ENCODE measurements at places on chromosomes 11 and 22.

- DNase-seq, result no peak
Observed at GRCh38 chr22:39616051-39616450, 45.5 kb downstream of the CACNA1I start.

GRCh38 chr22:36833073-36833472 is 16.2 kb upstream of the PVALB start:
- no peak for DNase-seq

DNA sequence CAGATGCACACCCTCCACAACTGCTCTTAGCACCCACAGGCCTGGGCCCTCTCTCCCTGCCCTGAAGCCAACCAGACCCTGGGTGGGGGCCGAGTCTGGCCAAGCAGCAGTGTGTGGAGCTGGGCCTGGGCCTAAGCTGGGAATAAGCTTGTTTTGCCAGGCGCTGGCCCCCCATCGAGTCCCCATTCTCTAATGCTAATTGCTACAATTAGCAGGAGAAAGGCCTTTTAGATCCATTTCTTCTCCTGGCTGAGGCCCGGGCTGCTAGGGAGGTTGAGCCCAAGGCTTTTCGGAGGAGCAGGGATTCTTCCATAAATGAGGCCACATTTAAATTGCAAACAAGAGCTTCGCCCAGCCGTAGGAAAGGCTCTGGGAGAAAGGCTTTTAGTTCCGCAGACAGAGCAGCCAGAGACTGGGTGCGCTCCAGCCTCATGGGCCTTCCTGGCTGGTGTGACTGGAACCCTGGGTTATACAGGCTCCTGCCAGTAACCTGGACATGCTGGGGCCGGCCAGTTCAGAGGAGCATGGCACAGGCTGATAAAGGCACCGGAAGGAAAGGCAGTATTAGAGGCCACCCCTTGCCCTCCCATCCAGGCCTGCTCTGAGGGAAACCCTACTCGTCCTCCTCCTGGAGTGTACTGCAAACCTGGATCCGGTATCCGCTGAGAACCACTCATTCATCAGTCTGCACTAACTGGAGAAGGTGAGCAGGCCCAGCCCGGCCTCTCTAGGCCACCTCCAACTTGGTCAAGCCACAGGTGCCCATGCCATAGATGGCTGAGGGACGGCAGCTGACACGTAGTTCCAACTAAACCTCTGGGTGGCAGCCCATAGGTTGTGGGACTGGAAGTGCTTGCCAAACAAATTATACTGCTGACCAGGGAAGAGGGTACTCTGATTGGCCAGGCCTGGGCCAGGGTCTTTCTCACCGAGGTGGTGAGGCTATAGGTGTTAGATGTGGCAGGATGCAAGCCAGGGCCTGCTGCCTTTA is 6.2 kb downstream of the KCNQ1OT1 start:
- no peak for DNase-seq

DNA sequence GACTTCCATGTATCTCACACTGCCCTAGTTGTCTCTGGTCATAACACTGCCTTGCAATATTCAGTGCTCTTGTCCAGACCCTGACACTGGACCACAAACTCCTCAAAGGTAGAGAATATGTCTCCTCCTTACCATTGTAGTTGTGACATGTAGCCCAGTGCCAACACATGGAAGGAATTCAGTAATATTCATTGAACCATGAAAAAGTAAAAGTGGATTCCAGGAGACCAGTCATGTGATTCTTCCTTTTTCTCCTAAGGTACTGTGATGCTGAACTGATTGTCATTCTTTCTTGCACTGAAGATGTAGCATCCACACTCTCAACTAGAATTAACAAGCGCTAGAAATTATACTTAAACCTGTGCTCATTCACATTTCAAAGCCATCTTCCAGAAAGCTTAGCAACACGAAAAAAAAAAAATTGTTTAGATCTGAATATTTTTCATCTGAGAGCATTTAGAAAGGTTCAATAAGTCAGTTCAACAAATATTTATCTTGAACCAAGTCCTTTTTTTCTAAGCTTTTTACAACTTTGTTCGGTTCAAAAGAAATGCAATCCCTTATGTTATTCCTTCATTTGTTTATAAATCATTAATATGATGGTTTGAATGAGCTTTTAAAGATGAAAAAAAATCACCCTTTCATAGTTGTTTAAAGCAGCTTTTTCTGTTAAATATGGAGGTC is 224.7 kb upstream of the BLID start:
- DNase-seq, result no peak

GRCh38 chr11:38155856-38156255 is 1557.8 kb upstream of the RAG2 start:
- DNase-seq, result no peak

DNA sequence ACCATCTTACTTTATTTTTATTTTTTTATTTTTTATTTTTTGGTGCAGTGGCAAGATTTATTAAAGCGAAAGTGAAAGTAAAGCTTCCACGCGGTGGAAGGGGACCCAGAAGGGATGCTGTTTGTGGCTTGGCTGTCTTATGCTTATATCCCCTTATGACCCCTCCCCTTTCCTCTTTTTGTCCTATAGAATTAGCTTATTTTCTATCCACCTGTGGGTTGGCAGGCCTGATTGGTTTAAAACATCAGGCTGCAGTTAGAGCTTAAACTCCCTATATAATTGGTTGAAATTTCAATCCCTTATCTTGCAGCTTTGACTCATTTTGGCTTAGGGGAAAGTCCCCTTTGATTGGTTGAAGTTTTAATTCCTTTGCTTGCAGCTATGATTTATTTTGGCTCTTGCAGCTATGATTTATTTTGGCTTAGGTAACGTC is 50.5 kb downstream of the NNMT start:
- no peak for DNase-seq

- DNase-seq, result no peak
Observed at GRCh38 chr22:36326178-36327161, 61.3 kb downstream of the MYH9 start.

GRCh38 chr22:42649246-42650099 is at the start of gene CYB5R3:
CYB5R3 (minus strand) TSS chr22:42649392; CDS start chr22:42649315, 77 bp downstream.
- DNase-seq, result peak; percentile 76

GRCh38 chr11:61922539-61922938 is 5.2 kb upstream of the RAB3IL1 start:
- no peak for DNase-seq

GRCh38 chr11:40877256-40877655 is 582.2 kb downstream of the LRRC4C start:
- no peak for DNase-seq

DNA sequence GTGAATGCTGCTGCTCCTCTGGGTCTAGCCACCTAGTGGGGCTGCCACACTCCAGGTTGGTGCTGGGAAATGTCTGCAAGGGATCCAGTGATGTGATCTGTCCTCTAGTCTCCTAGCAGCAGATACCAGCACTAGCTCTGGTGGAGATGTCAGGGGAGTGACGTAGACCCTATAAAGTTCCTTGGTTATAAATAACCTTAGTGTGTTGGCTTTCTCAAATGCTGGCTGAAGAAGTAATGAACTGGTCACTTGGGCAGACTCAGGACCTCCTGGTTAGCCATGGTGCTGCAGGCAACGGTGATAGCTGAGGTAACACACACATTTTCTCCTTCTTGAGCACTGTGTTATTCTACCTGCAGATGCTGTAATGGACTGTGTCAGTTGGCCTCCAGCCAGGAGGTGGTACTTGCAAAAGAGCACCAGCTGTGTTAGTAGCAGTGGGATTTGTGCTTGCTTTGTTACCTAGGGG is 35.5 kb downstream of the BBOX1 start:
- no peak for DNase-seq

DNA sequence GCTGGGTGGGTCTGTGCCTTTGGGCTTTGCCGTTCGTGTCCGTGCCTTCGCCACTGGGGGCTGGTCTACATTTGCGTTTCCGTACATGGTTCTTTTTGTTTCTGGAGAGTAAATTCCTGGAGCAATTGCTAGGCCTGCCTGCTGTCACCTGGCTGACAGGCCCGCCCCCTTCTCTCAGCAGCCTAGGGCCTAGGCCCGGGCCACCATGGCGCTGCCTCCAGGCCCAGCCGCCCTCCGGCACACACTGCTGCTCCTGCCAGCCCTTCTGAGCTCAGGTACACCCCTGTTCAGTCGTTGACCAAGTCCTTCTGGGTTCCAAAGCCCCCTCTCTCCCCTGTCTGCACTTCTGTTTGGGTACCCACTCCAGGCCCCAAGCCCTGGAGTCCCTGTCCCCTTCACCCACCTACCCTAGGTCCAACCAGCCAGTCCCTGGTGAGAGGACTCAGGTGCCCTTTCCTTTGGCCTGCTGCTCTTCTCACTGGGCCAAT is 649 bp downstream of the TMEM25 start:
- DNase-seq, result no peak

GRCh38 chr11:94938095-94939055 is 35.0 kb downstream of the CWC15 start:
- no peak for DNase-seq

DNA sequence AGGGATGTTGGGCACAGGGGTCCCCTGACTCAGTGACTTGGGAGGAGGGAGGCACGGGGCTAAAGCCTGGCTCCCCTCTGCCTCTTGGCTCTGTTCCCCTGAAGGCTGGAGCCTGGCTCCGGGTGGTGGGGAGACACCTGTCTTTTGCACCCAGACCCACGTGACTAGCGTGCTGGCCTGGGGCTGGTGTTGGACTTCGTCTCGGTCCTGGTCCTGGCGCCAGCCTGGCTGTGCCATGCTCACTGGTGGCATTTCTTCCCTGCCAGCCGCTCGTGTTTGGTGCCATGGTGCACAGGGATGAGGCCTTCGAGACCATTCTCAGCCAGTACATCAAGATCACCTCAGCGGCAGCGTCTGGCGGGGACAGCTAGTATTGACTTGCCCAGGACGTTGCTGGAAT is 56.7 kb downstream of the GRAMD4 start:
- no peak for DNase-seq

- DNase-seq, result no peak
Observed at GRCh38 chr11:95398437-95399112, 167.6 kb upstream of the SESN3 start.

DNA sequence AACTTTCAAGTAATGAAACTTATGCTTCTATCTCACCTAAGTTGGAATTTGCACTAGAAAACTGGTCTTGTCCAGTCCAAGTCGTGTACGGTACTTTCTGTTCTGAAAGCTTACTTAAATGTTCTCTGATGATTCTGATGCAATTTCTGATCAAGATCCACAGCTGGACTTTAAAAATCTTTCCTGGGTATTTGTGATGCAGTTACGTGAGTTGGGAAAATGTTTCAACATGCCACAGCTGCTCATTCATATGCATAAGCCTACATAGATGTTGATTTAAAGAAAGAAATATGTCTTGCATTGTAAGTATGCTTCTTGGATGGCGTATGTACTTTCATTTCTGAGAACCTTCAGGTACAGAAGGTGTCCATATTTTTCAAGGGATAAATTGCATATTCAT is 493.7 kb upstream of the CCDC90B start:
- no peak for DNase-seq

DNA sequence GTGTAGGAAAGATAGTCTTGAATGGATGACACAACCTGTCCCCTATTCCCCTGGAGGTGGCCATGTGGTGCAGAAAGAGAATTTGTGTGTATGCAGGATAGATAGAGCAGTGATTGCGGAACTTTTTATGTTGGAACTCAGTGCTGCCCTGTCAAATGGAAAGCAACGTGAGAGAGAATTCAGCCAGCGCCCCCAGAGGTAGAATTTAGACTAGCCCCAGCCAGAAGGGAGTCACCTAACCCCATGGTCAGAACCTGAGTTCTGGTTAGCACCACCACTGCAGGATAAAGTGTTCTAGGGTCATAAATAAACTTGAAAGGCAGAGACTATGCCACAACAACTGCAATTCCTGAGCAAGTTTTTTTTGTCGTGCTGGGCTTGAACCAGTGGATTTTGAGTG is 152.9 kb upstream of the GRIA4 start:
- no peak for DNase-seq

DNA sequence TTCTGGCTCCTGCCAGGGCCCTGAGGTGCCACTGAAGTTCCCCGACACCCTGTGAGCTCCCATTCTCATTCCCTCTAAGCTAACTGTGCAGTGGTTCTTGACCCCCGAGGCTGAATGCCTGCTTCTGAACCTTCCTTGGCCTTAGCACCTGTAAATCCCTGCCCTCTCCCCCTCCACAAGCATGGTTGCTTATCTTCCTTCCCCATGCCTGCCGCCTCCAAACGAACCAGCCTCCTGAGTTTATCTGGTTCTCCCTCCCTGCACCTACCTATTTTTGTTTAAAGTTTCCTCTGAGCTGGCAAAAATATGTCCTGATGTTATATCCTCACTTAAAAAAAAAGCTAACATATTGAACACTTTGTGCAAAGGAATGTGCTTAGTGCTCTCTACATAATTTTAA is 33.9 kb downstream of the PPFIBP2 start:
- no peak for DNase-seq

- DNase-seq, result no peak
Observed at GRCh38 chr22:35480627-35481550, 59.7 kb upstream of the RASD2 start.

DNA sequence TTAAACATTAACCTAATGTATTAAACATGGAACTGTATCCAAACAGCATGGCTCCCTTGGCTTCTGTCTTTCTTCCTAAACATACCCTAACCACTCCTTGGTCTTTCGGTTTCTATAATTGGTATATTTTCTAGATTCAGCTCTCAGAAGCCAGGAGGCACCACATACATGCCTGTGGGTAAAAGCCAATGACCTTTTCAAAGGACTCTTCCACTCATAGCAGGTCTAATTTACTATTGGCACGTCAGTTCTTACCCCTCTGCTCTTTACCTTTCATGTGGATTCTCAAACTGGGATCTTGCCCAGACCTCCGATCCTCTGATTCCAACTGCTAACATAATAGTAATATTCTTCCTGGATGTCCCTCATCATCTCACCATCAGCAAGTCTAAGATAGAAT is 835.1 kb downstream of the NTM start:
- no peak for DNase-seq

GRCh38 chr11:131595797-131596196 is 225.4 kb downstream of the NTM start:
- no peak for DNase-seq

DNA sequence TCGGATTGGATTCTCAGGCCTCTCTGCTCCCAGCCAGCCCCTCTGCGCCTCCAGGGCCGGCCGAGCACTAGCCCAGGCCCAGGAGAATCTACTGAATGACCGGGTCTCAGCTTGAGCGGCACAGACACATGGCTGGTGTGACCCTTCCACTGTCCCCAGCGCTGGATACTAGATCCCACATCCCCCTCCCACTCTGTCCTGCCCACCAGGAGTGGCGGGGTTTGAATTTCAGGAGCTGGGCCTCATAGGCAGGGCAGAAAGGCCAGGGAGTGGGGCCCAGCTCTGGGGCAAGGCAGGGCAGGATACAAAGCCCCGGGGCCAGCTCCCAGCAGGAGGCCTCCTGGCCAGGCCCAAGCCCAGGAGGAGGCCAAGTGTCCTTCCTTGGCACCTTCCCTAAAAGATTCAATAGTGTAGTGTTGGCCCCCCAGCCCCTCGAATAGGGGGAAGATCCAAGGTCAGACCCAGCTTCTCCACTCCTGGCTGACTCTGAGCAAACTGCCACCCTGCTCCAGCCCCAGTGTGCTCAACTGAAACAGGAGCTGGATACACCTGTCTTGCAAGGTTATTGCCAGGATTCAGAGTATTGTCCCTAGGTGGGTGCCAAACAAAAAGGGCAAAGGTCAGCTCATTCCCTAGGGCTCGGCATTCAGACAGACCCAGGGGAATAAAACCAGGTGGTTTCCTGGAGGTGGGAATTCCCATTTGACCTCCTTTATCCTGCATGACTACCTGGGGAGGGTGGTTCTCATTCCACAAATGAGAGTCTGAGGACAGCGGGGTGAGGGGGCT is 22.5 kb upstream of the TCF20 start:
- DNase-seq, result no peak
